NCI-H2081 treated with DMSO at 0.1 percent for 48 hours (cell line): ENCODE measurements at places on chromosomes 12 and 14.

DNA sequence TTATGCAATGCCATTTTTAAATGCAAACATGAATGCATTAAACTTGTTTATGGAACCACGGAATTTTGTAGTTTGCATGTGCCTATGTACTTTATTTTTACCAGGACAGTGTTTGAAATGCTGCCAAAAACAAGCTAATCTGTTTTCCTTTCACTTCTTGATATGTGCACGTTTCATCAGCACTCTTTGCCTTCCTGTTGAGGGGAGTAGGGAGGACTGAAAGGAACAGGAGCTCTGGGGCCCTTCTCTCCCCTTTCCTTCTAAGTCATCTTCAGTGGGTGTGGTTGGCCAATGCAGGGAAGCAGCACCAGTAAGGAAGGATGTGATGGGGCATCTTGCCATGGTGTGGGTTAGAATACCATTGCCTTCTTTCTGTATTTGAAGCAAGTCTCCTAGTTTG, 12.1 kb upstream of the PPP4R4 start:
- no peak for DNase-seq

- DNase-seq, result peak; percentile 79
Measured at GRCh38 chr12:42144408-42145196, at the start of gene GXYLT1. Gene GXYLT1 (minus strand): TSS chr12:42144874. CDS start chr12:42144646, 228 bp downstream.

- DNase-seq, result no peak
Measured at GRCh38 chr12:71896205-71896882, 42.3 kb upstream of the TPH2 start.

DNA sequence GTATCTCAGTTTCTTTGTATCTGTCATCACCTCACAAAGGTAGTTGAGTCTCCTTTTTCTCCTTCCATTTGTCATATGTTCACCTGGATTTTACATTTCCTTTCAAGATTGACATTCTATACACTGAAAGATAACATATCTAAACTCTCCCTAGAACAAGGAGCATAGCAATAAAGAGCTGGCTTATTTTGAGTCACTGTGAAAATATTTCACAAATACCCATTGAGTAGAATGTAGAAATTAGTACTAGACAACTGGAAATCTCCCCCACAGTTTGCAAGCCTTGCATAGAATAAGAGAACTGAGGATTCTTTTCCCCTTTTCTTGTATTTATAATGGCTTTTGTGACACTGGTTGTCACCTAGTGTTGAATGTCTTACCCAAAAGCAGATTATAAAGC, 111.2 kb downstream of the KICS2 start:
- no peak for DNase-seq

- no peak for DNase-seq
Measured at GRCh38 chr14:33670235-33670634, 280.6 kb downstream of the EGLN3 start.

- DNase-seq, result no peak
Measured at GRCh38 chr14:24066496-24067132, 4.7 kb upstream of the CPNE6 start.

DNA sequence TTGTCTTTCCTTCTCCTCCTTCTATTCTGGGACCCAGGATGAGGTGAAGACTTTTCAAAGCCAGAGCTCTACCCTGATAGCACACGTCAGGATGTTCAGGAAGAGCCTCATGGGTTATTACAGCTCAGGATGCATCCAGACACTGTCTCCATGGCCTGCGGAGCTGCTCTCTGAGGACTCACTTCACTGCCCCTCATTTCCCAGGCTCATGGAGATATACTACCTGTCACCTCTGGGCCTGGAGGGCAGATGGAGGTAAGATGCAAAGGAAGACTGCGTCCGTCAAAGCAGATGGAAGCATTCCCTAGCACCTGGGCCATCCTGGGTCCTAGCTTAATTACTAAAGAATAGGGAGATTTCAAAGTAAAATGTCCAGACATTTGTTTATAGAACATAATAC, 32.6 kb downstream of the STON2 start:
- no peak for DNase-seq

- DNase-seq, result no peak
Measured at GRCh38 chr12:31967539-31967938, 8.3 kb downstream of the RESF1 start.

DNA sequence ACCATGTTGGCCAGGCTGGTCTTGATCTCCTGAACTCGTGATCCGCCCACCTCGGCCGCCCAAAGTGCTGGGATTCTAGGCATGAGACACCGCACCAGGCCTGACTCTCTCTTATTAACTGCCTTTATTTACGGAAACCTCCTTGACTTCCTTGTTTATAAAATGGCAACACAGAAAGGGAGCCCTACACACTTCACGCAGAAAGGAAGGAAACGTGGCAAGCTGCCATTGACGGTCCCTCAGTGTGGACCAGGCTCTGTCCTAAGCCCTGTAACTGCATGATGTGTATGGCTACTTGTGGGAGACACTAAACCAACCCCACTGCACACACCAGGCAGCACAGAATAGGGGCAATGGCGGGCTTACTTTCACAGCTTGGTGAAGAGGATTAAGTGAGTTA, 11.7 kb downstream of the CINP start:
- no peak for DNase-seq

GRCh38 chr12:27273114-27273513, 29.0 kb downstream of the STK38L start:
- DNase-seq, result no peak
